Activated T-helper 17 cell treated with anti-CD3 and anti-CD28 coated beads, Interleukin-2, amount 50 U/mL, for 72 hours (primary cell): ENCODE measurements at places on chromosomes 1 and 21.

GRCh38 chr21:46243325-46243724 lies 14.8 kb upstream of the LSS start:
- ATAC-seq: no peak

GRCh38 chr1:66750577-66750976 lies 1.7 kb upstream of the DYNLT5 start:
- ATAC-seq: no peak

GRCh38 chr1:121459235-121459634 lies 274.5 kb downstream of the SRGAP2C start:
- ATAC-seq: no peak

DNA sequence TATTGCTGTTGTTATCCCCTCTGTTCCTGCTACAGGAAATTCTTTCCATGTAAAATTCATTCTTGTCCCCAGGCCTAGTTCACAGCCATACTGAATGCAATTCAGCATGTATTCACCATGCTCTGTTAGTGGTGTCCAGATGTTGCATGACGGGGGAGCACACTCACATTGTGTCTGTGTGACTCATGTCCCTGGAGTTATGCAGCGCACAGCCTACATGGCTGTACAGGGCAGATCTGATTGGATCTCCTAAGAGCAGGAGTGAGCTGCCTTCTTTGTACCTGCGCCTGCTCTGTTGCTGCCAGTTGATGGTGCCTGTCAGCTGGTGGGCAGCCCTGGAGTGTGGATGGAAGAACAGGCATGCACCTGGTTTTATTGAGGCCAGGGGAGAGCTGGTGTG lies 17.6 kb downstream of the HTR6 start:
- ATAC-seq: no peak

DNA sequence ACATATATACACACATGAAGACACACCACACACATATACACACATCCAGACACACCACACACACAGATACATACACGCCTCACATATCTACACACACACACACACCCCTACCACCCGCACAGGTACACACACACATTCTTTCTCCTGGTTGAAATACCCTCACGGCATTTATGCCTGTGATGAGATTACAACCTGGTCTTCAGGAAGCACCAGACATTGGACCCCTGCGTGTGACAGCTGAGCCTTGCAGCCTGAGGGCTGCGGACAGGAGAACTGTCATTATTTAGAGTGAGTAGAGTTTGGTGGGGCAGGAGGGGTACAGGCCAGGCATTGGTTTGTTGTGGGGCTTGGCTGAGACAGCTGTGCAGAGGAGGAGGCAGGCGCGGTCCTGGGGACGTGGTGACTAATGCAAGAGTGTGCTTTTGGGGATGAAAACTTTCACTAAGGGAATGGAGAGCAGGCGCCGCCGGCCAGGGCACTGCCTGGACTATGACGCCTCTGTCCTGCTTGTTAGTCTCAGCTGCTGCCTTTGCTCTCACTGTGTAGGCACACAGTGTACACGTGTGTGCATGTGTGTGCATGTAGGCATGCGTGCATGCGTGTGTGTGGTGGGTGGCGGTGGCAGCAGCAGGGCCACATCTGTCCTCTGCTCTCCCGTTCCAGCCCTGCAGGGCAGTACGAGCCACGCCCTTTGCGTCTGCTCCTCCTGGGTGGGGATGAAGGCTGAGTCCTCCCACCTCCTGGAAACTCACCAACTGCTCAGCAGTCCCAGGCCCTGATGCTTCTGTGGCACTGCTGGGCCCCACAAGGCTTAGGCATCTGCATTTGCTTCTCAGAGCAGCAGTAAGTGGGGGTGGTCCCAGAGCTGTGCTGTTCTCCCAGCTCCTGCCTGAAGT lies 57.6 kb downstream of the SPSB1 start:
- ATAC-seq: no peak

DNA sequence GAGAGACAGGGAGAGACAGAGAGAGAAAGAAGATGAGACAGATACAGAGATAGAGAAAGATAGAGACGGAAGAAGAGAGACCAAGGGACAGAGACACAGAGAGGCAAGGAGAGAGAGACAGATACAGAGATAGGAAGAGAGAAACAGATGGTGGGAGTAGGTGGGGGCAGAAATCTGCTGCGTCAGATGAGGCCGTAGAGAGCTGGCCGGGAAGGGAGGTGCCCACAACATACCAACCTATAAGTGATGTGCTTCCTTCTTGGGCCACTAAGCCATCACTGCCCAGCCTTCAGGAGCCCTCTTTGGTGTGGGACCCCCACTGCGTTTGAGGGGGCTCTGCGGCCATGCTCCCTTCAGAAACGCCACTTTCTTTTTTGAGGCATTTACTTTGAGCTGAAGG lies 307.6 kb upstream of the VAMP3 start:
- ATAC-seq: no peak

- ATAC-seq: no peak
Observed at GRCh38 chr1:37094302-37094701, 60.0 kb upstream of the GRIK3 start.

DNA sequence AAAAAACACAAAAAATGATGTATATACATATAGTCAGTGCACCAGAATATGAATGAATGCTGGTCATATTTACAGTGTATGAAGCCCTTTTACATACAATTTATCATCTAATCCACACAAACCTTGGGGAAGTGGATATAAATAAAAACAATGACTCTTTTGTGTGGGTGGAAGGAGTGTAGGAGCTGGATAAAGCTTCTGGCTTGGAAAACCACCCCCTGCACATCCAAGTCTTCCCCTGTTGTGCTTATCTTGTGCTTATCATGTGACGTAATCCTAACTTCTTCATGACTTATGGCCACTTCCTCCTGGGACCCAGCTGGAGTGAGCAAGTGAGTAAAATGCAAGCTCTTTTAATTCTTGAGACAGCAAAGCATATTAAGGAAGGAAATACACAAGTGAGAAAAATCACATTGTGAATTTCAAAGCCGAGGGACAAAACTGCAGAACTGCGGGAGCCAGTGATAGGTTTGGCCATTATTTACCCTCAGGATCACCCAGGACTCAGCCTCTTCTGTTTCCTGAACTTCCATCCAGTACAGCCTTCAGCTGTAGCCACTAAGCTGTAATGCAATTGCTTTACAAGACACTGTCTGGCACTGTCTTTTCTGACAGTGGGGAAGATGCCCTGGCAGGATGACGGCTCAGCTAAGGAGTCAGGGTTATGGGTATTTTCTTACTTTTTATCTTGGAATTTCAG lies 104.0 kb upstream of the PPM1J start:
- ATAC-seq: no peak

DNA sequence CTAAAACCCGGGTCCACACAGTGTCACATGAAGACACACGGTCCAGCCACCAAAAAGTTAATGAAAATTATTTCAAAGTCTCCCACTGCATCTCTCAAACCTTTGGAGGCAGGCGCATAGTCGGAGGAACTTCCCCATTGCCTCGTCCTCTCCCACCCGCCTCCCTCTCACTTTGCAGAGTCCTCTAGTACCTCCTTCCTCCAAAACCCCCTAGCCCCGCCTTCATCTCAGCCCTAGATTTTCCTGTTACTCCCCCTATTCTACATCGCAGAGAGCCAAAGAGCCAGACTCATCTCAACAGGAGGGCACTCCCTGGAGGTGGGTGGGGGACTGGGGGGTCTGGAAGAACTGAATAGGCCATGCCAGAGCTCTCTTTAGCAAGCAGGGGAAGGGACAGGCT lies 79.3 kb downstream of the DISP3 start:
- ATAC-seq: no peak

GRCh38 chr1:219744652-219745469 lies 132.0 kb upstream of the ZC3H11B start:
- no peak for ATAC-seq

DNA sequence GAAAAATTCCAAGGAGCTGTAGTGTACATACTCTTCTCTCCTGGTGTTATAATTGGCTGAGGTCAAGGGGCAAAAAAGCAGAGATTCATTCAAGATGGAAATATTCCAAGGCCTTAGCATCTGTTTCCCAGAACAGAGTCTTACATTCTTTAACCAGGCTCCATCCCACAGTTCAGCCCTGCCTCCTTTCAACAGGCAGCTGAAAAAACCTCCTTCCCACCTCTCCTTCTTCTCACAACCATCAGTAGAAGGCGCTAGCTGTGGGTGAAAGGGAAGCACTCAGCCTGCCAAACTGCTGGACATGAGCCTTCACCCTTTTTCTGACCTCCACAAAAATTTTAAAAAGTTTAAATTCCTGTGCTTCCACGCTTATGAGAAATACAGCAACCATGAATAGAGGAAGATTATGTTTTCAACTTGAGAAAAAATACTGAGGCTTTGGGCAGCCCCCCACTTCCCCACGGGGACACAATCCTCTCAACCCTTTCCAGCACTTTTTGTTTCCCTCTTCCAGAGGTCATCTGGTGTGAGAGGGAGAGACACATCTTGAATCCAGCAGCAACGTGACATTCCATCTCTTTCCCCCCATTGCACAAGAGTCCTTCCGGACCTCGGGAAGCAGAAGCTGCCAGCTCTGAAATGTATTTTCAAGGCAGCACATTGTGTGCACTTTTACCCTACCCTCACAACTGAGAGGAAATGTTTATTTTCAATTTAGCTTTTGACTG lies 43.2 kb upstream of the FMO2 start:
- ATAC-seq: no peak

DNA sequence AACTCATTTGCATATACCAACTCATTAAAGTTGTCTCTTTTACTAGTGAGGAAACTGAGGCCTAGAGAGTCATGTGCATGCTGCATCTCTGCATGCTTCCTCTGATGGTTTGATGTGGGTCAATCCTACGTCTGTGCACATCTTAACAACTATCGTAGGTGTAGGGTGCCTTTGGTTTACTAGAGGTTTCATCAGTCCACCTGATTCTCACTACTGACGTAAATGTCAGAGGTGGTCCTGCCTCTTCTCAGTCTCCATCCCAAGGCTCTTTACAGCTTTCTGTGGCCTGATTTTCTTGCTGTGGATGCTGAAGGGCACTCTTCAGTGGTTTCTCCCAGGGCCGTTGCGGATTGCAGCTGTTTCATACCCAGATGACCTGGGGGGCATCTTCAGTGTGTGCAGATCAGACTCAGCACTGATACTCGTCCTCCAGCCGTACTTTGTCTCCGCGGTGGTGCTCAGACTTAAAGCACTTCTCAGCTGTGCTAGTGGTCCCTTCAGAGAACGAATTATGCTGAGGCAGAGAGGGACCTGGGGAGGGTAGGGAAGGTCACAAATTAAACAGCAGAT lies 407.0 kb downstream of the KIF26B start:
- ATAC-seq: no peak
